ENCODE measurements at places on chromosomes 1 and 21. TPM values are rescaled to one million over a fixed set of nuclear protein-coding genes. Genes with fewer than 3 reads are reported as not detected.

Gene IFI44
- 32.7 TPM for total RNA-seq

- peak; percentile 86 for DNase-seq
Observed at GRCh38 chr21:38993561-38993960, 187.8 kb downstream of the ETS2 start.

DNA sequence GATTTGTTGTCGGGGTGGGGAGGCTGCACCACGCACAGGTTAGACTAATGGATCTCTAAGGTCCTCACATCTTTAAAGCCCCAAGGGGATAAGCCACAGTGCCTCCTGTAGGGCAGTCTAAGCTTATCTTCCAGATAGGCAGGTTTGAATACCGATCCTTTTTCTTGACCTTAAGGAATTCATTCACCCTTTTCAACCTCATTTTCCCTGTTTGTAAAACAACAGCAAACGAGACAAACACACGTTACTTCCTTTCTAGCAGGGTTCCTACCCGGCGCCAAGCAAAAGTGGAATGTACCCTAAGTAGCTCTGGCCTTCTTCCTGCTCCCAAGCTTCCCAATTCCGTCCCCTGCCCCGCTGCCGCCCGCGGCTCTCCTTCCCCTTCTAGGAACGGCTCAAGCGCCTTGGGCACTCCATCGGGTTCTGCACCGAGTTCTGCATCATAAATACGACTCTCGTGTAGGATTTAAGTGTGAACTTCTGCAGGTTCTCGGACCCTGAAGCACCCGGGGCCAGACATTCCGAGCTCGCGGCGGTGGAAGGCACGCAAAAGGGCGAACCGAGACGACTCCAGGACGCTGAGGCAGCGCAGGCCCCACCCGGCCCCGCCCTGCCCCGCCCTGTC, 548 bp upstream of the CDC20 start:
- no peak for DNase-seq

Gene EXOC8
- total RNA-seq: 12.5 TPM

- no peak for DNase-seq
Observed at GRCh38 chr1:211024901-211025300, 109.0 kb downstream of the KCNH1 start.

DNA sequence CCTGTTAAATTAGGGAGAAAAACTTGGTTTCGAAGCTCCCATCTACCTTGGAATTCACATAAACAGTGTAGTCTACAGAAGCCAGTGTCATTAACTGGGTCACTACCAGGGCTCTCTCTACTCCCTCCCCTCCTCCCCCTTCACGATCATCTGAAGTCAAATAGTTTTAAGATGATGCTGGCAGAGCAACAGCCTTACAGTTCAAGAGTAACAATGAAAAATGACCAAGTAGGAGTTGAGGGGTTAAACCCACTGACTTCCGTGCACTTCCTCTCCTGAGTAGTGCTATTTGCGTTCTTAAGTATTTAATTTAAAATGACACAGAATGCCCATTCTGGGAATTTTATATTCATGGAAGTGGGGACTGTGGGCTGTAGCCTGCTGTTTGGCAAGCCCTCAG, 236.9 kb downstream of the SIPA1L2 start:
- DNase-seq: no peak

DNA sequence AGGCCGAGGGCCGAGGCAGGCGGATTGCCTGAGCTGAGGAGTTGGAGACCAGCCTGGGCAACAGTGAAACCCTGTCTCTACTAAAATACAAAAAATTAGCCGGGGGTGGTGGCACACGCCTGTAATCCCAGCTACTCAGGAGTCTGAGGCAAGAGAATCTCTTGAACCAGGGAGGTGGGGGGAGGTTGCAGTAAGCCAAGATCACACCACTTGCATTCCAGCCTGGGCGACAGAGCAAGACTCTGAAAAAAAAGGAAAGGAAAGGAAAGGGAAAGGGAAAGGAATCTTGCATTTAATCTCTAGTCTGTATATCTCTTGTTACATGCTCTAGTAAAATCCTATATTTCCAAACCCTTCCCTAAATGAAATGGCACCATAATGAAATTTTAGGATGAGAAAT, 328.3 kb upstream of the ADGRL2 start:
- DNase-seq: no peak

- DNase-seq: no peak
Observed at GRCh38 chr1:8070381-8070811, 44.3 kb upstream of the ERRFI1 start.

DNA sequence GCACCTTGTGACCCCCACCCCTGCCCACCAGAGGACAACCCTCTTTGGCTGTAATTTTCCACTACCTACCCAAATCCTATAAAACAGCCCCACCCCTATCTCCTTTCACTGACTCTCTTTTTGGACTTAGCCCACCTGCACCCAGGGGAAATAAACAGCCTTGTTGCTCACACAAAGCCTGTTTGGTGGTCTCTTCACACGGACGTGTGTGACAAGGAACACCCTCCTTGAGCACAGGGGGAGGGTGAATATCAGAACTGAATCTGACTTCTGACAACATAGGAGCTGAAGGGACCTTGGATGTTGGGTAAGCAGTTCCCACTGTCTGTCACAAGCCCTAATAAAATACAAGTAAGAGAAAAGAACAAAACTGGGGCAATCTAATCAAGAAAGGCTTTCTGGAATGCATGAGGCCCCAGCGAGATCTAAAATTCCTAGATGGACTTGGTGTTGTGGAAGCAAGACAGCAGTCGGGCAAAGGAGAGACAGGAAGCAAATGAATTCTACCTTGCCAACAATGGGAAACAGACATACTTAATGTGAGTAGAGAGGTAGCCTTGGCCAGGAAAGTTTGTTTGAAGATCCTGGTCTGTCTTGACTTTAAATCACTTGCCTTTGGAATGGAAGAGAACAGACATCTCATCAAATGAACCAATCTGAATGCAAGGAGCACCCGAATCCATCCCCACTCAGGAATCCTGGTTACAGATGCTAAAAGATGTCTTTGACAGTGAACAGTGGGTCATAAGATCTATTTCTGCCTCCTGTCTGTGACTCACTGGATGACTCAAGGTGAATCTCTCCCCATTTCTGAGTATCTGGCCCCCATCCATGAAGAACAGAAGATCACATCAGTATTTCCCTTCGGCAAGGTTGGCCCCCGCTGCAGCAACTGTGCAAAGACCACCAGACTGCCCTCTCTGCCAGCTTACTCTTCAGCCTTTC, 53.3 kb downstream of the OLFML3 start:
- no peak for DNase-seq

DNA sequence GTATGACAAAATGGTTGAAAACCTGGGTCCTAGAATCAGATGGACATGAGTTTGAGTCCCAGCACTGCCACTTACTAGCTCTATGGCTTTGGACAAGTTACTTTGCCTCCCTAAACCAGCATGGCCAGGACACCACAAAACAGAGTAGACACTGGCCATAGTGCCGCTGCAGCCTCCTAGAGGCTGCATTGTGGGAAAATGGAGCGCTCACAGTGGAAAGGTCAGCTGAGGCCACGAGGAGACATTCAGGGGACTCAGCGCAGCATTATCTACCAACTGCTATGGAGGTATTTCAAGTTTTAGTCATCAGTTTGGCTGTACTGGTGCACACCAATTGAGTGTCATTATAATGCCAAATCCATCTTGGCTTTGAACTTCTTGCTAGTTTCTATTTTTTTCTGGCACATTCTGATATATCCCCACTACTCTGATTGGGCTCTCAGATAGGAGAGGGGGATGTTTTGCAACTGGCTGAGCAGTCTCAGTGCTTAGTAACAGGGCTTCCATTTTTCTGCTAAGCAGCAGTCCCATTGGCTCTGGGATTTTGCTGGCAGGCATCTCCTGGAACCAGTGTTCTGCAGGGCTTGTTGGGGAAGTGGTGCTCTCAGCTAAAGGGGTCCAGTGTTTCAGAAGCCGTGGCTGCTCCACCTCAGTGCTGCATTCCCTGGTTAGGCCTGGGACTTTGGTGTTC, 16.2 kb downstream of the NT5C1A start:
- no peak for DNase-seq

Gene CLCNKA
- total RNA-seq: 0.90 TPM

- DNase-seq: no peak
Observed at GRCh38 chr1:35615440-35615839, 25.9 kb downstream of the PSMB2 start.

- no peak for DNase-seq
Observed at GRCh38 chr1:80445033-80445432, 1355.7 kb upstream of the ADGRL2 start.

Gene SFPQ
- 143 TPM for total RNA-seq

Gene CASQ2
- total RNA-seq: 122 TPM

DNA sequence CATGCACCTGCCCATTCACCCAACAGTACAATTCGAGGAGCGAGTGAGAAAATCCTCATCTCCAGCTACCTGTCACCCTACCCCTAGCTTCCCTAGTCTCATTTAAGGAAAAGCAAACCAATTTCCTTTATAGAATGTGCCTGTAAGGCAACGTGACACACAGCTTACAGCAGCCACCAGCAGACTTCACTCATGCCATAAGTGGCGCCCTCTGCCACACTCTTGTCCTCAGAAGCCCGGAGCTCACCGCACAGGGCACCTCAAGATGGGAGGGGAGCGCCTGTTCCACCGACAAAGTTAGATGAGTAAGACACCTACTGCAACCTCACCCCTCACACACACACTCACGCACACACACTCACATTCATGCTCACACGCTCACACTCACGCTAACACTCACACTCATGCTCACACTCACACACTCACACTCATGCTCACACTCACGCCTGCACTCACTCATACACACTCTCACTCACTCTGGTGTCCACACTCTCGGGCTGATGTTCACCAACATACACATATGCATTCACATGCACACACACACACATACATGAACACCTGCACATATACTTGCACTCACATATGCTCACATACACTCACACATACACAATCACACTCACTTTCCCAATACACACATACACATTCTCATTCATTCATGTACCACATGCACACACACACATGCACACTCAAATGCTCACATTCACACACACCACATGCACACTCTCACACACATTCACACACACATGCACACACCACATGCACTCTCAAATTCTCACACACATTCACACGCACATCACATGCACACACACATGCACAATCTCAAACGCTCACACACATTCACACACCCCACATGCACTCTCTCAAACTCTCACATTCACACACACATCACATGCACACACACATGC, 170.7 kb downstream of the PSMG1 start:
- no peak for DNase-seq

Gene SUMO3
- total RNA-seq: 53.5 TPM

DNA sequence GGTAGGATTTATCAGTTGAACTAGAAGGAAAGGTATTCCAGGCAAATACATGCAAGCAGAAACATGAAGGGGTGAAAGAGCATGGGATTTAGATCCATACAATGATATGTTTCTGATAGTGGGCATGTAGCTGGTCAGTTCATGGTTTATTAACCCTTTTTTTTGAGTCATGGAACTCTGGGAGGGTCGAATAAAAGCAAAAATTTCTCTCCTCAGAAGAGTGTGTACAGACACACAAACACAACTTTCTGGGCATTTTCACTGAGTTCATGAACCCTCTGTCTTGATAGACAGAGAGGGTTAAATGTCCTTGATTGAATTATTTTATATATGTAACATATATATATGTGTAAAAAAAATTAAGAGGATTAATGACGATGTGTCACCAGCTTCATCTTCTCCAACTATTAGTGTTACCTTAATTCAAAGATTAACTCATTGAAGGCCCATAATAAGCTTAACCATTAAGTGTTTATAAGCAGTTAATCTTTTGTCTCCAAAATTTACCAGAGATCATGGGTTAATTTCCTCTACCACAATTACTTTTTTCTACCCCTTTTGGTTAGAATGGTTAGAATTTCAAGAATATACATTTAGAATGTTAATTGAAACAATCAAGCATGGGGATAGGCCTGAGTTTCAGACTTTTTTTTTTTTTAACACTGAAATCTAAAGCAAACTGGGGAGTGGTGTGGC, 4.6 kb downstream of the JUN start:
- no peak for DNase-seq

DNA sequence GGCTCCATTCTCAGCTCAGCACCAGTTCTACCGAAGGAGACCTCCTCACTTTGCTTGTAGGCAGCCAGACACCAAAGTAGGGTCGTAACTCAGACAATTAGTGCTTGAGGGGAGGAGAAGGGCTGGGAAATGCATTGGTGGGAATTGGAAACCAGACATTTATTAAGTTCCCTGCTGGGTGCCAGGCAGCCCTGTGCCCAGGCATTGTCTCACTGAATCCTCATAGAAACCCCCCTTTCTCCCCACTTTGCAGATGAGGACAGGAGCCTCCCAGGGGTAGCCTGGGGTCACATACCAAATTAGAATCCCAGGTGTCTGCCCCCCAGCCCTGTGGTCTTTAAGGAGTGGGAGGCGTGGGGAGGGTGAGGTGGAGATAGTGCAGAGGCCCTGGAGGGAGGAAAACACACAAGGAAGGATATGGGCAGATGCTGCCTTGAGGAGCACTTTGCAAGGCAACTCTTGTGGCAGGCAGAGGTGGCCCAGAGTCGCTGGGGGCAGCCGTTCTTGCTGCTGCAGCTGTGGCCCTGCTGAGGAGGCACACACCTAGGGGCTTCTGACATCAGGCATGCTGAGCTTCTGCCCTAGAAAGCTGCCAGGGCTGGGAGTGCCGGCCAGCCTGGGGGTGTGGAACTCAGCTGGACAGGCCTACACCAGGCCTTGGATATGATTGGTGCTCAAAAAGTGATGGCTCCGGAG, 29.4 kb downstream of the CDK18 start:
- DNase-seq: peak; percentile 69

DNA sequence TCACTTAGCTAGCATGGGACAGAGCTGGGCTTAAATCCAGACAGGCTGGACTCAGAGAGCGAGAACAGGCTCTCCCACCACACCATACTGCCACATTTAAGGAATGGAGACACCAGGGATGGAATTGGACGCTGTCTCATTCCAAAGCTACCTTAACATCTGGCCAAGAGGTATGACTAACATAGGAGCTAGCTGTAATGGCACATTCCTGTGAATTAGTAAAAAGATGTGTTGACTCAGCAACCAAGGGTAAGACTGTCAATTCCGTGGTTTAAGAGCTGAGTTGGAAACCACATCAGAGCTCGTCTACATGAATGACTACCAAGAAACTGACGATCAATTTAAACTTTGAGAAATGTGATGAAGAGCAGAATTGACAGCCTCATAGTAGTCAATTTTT, 8.3 kb upstream of the TNFRSF9 start:
- no peak for DNase-seq

GRCh38 chr1:195738966-195739650, 869.1 kb downstream of the KCNT2 start:
- DNase-seq: no peak

Gene EFHD2
- 39.8 TPM for total RNA-seq

DNA sequence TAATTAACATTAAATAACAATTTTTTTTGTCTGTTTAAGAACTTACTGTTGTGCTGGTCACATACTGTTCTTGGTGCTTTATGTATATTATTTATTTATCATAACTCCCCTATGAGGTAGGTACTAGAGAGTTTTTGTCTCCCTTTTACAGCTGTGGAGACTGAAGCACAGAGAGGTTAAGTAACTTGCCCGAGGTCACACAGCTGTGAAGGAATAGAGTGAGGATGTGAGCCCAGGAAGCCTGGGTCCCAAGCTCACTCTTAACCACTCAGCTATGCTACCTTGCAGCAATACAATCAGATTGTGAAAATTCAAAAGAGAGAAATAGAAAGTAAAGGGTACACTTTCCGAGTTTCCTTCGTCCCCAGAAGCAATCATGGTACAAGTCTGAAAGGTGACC, 35.6 kb upstream of the FHAD1 start:
- DNase-seq: peak; percentile 25

Data from posterior vena cava (tissue), 2 donors.